Choroid plexus epithelial cell (primary cell): ENCODE measurements at places on chromosomes 5 and 9.

DNA sequence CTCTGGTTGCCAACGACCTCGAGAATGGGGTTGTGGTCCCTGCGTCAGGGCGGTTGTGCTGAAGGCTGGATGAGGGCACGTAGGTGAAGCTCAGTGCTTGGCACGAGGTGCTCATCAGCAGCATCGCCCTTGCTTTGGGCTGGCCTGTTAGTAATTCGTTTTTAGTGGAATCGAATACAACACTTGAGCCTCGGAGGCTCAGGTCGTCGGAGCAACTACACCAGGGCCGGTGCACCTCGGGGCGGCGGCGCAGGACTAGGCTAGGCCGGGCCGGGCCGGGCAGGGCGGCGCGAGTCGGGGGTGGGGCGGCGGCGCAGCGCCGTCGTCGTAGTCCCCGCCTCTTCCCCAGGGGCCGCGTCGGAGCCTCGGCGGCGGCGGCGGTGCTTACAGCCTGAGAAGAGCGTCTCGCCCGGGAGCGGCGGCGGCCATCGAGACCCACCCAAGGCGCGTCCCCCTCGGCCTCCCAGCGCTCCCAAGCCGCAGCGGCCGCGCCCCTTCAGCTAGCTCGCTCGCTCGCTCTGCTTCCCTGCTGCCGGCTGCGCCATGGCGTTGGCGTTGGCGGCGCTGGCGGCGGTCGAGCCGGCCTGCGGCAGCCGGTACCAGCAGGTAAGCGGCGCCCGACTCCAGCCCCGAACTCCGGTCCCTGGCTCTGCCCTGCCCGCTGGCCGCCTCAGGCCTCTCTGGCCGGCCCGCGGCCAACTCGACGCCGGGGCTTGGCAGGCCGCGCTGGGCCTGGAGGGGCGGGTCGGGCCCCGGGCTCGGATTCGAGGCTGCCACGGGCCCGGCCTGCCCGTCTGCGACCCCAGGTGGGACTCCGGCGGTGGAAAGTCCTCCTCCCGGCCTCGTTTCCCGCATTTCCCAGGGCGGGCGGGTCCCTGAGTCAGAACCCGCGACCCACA is at the start of gene NDFIP1:
Gene NDFIP1, plus strand, starts transcription at position 348 of the 899 bp plus-strand sequence. Its CDS starts 196 bp downstream, at position 544.
- DNase-seq, result peak; percentile 77

DNA sequence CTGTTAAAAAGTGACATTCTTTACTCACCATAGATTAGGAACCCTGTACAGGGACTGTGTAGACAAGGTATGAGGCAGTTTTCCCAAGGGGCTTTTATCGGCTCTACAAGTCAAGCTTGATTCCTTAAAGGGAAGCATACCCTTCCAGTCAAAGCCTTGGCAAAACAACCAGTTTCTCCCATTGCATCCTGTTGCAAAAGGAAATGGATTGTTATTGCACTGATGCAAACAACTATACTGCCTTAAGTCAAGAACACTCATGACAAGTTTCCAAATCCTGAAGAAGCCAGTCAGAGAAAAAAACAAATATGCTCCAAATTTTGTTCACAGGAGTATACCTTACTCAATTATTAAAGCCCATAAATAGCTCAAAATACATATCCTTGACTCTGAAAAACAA is 67.5 kb downstream of the RGMB start:
- DNase-seq, result no peak

DNA sequence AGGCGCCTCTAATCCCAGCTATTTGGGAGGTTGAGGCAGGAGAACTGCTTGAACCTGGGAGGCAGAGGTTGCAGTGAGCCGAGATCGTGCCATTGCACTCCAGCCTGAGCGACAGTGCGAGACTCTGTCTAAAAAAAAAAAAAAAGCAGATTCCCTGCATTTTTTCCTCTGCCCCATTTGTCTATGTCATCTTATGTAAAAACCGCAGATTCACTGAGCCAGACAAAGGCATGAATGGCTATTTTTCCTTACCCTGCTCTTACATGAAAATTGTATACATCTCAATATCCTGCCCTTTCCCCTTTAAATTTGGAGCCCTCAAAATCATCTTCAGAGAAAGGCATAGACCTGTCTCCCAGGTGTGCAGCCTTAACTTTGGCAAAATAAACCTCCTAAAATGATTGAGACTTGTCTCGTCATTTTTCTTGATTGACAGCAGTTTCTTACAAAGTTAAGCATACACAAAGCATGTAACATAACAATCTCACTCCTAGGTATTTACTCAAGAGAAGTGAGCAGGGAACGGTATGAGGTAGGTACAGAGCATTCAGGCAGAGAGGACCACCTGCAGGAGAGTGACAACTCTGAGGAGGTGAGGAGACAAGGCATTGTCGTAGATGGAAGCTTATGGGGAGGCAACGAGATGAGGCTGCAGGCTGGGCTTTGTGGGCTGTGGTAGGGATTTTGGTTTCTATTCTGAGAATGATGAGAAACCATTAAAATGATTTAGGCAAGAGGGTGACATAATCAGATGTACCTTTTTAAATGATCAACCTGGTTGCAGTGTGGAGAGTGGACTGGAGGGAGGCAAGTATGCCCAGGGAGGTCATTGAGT is 65.7 kb upstream of the IL6ST start:
- no peak for DNase-seq

- DNase-seq, result no peak
Measured at GRCh38 chr9:136860933-136861873, 4.9 kb downstream of the EDF1 start.

- DNase-seq, result no peak
Measured at GRCh38 chr5:157109744-157110143, 900 bp upstream of the HAVCR2 start.

- DNase-seq, result peak; percentile 17
Measured at GRCh38 chr9:94639061-94639998, at the start of gene FBP1. Gene FBP1 (minus strand): TSS chr9:94639518. CDS start chr9:94639310, 208 bp downstream.

- no peak for DNase-seq
Measured at GRCh38 chr5:126695091-126695490, 81.8 kb upstream of the LMNB1 start.

GRCh38 chr9:128999581-129000206 is 28.4 kb downstream of the SH3GLB2 start:
- no peak for DNase-seq

- no peak for DNase-seq
Measured at GRCh38 chr9:23555851-23556250, 270.2 kb downstream of the ELAVL2 start.

GRCh38 chr5:135319458-135319857 is 79.6 kb downstream of the MACROH2A1 start:
- no peak for DNase-seq

GRCh38 chr5:67182301-67182790 is 14.3 kb downstream of the CD180 start:
- DNase-seq, result peak; percentile 94

GRCh38 chr5:87394411-87395165 is 18.1 kb downstream of the CCNH start:
- peak; percentile 81 for DNase-seq

GRCh38 chr5:167393358-167393757 is 898.1 kb upstream of the WWC1 start:
- no peak for DNase-seq

DNA sequence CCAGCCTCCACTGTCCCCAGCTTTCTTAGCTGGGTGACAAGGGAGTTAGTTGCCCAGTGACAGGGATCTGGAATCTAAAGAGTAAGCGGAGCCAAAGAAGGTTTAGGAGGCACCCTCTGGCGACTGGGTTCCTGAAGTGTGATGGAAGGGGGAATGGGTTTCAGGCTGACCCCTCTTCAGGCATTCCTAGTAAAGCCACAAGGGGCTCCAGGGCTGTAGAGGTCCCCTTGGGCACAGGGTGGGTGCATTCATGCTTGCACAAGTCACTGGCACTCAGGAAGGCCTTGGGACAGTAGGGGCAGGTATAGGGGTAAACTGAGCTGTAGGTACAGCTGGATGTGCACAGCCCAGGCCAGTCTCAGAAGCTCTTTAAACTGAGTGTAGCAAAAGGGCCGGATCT is 74.2 kb downstream of the CPLANE1 start:
- DNase-seq, result no peak

- DNase-seq, result no peak
Measured at GRCh38 chr9:107894572-107895261, 405.1 kb upstream of the KLF4 start.

- DNase-seq, result no peak
Measured at GRCh38 chr5:175688352-175689146, 30.7 kb downstream of the HRH2 start.

DNA sequence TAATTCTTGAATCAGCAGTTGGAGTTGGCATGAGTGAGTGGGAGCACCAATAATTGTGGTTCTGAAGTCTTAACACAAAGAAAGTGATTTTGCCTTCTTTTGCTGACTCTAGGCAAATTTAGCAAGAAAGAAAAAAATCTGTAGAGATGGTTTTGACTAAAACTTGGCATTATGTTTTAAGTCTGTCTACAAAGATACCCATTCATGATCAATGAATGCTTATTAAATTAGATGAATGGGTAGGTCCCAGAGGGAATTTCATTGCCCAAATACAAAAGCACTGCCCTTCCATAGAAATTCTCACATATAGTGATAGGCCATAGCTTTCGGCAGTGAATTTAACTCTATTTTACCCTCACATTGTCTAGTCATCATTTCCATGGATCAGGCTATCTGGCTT is 428.6 kb upstream of the ADAMTSL1 start:
- DNase-seq, result no peak

DNA sequence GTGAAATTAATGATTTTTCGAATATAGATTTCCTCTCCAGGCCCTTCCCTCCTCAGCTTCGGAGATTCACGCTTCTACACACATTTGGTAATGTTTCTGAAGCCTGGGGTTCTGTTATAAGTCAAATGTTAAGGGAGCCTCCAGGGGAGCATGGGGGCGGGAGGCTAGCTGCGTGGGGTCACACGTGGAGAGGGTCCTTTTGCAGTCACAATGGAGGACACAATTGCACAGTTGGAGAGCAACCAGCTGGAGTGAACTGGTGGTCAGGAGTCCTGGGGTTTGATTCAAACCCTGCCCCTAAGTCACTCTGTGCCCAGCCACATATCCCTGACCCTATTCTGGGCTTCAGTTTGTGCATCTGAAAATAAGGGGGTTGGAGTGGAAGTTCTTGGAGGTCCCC is 481.4 kb downstream of the CDK5RAP2 start:
- no peak for DNase-seq

- peak; percentile 40 for DNase-seq
Measured at GRCh38 chr9:13209498-13209897, 70.0 kb downstream of the MPDZ start.

DNA sequence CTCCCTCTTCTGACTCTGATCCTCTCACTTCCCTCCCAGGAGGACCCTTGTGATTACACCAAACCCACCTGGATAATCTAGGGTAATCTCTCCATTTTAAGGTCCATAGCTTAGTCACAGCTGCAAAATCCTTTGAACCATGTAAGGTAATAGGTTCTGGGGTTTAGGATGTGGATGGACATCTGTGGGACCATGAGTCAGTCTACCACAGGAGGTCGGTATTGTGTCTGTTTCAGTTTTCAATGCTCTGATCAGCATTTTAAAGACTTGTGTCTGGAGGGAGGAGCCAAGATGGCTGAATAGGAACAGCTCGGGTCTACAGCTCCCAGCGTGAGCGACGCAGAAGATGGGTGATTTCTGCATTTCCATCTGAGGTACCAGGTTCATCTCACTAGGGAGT is 112.6 kb downstream of the CAVIN4 start:
- DNase-seq, result no peak

DNA sequence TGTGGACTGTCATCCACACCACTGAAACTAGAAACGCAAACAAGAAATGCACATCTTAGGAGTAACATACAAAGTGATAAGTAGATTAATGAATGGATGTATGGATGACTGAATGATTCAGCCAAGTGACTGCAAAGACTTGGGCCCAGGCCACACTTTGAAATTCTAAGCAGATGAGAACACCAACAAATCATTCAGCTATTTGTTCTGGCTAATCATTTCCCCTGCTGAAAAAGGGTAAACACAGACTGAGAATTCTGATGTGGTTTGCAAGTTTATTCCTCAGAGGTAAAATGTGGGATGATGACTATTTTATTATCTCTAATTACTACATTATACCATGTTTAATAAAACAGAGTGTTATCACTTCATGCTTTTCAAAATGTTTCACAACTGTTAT is 163.2 kb upstream of the ADAMTS16 start:
- no peak for DNase-seq

DNA sequence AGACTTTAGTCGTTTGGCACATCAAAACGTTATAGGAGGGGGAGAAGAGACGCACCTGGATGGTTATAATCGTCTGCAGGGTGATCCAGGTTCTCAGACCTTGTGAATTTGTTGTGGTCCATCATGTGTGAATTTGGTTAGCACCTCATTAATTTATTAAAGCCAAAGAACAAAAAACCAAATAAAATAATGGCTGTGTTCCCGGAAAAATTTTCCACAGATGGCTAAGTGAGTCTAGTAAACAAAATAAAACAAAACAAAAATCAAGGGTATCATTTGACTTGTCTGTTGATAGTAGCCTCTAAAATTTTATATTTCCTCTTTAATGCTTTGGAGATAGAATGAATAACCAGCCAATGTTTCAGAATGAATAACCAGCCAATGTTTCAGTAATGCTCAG is 119.7 kb downstream of the ACTBL2 start:
- no peak for DNase-seq

DNA sequence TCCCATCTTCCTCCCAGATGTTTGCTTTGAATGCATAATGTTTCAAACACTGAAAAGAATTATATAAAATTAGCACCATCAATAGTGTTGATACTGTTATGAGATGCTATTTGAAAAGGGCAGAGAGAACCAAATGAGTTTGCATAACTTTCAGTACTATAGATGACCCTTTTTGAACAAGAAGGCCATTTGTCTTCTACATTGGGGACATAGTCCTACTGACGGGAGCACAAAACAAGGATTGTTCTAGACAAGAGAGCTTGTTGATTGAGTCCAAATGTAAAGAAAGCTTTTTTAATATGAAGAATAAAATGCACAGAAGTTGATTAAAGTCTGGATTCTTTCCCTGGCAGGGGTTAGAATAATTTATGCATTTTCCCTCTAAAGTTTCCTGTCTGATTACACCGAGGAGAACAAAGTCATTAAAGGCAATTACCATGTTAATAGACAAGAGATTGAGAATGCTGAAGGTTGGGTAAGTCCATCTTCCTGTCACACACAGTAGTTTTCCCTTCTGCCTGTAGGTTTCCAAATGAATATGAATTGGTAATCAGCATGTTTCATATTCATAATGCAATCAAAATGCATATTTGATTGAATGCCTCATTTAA is 32.8 kb upstream of the ADCY2 start:
- DNase-seq, result no peak
